ENCODE measurements at places on chromosomes 4 and X.

DNA sequence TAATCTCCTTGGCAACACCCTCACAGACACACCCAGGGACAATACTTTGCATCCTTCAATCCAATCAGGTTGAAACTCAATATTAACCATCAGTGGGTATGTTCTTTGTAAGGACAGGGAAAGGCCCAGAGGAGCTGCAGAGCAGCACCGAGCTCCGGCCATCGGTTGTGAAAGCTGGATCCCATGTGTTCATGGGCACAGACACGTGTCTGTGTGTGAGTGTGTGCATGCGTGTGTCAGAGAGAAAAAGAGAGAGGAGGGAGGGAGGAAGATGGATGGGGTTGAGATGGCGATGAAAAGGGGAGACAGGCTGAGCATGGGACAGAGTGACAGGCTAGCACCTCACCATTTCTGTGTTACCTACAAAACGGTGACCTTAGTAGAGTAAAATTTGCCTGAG lies 6.8 kb upstream of the BEND2 start:
- no peak for DNase-seq

GRCh38 chrX:41518841-41519220 lies 71.7 kb downstream of the NYX start:
- DNase-seq: no peak

DNA sequence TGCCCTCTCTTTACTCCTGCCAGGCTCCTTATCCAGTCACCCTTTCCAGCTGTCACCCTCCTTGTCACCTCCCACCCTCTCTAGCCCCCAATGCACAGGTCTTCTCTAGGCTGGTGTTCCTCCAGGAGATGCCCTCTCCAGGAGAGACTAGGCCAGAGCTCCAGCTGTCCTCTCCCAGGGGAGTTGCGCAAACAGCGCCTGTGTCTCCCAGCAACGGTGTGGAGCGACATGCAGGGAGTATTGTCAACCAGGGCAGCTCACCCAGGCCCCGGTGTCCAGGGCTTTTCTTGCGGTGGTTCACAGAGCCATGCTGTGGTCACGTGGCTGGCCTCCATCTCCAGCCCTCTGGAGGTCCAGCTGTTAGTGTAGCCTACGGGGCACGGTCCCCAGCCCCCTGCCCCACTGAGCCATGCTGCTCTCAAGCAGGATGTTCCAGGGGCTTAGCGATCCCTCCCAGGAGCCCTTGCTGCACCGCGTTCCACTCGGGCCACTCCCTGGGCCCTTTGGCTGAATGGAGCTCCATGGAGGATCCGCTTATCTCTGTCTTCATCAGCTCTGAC lies 34.8 kb downstream of the CCNQ start:
- no peak for DNase-seq

DNA sequence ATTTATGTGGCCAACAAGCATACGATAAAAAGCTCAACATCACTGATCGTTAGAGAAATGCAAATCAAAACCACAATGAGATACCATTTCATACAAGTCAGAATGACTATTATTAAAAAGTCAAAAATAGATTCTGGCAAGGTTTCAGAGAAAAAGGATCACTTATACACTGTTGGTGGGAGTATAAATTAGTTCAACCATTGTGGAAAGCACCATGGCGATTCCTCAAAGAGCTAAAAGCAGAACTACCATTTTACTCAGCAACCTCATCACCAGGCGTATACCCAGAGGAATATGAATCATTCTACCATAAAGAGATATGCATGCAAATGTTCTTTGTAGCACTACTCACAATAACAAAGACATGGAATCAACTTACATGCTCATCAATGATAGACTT lies 478.7 kb upstream of the GALNTL6 start:
- no peak for DNase-seq

- no peak for DNase-seq
Observed at GRCh38 chr4:70996018-70996360, 2.5 kb downstream of the DCK start.

DNA sequence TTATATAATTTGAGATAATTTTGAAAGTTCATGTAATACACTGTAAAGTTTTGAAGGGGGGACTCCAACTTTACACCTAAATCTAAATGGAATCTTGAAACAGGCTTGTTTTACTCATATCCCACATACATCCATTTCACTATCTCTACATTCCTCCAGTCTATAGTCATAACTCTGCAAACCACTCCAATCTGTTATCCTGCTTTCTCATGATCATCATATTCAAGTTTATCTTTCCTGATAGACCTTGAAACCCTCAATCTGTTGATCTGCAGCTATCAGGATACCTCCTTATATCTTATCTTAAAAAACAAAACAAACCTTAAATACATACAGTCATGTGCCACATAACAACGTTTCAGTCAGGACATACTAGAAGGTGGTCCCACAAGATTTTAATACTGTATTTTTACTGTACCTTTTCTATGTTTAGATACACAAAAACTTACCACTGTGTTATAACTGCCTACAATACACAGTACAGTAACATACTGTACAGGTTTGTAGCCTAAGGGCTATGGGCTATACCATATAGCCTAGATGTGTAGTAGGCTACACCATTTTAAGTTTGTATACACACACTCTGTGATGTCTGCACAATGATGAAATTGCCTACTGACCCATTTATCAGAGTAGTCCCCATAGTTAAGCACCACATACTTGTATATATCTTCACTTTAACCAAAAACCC lies 14.0 kb downstream of the CHIC2 start:
- no peak for DNase-seq
